AG09319 (cell line): ENCODE measurements at places on chromosomes 3 and 15.

DNA sequence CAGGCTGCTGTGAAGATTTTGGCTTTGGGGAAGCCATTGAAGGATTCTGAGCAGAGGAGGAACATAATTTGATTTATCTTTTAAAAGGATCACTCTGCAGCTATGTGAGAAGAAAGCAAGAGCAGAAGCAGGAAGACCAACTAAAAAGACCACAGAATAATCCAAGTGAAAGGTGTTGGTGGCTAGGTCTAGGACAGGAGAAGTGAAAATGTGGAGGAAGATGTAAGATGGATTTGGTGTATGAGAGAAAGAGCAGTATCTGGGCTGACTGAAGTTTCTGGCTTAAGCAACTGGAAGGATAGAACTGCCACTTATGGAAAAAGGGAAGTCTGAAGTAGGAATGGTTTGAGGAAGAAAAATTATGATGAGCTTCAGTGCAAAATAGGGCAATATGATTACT lies 62.0 kb downstream of the SFMBT1 start:
- DNase-seq = no peak

GRCh38 chr15:83300826-83301225 lies 16.4 kb upstream of the BNC1 start:
- DNase-seq = no peak

- no peak for DNase-seq
These were observed 13.7 kb downstream of the CTDSPL2 start for GRCh38 chr15:44441095-44441501.

- no peak for DNase-seq
These were observed 105.7 kb downstream of the ZNF385D start for GRCh38 chr3:21645121-21645897.

DNA sequence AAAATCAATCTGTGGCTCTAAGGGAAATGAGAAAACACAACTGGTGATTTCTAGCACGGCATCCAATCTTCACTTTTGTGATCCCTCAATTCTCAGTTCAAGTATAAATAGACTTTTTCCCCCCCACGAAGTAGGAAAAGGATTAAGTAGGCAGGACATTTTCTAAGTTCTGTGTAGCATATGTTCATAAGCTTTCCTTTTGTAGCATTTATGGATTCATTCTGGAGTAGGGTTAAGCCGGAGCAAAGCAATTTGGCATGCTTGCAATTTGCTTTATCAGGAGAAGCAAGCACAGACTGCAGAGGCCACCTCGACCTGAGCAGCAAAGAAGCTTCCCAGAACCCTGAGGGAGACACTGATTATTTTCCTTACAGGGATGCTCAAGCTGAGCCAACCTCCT lies 66.3 kb downstream of the FHIT start:
- DNase-seq = no peak

GRCh38 chr3:40770061-40770460 lies 245.3 kb downstream of the ZNF621 start:
- DNase-seq = no peak

DNA sequence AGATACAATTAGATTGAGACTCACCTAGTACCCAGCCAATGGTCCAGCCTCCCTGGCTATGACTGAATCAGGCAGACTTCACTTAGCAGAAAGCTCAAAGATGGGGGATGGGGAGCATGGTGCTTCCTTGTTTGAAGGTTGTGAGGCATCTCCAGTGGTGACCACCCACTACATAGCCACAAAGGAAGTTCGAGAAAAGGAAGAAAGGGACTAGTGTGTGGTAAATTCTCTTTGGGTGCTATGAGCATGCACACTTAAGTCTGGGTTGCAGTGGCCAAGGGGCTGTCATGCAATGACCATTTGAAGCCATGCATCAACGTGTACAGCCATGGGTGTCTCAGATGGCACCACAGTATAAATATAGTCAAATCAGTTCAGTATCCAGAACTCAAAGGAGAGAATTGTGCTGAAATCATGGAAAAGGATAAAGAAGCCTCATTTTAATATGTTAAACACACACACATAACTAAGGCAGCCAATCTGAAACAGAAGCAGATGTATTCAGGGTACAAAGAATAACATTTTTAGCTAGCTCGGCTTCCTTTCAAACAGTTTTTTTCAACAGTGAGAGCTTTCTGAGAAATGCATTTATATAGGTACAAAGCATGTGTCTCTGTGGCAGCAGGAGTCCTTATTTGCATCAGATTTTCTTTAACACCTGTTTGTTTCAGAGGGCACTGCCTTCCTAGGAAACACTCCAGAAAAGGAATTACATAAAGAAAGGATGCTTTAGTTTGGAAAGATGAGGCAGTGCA lies 275.5 kb downstream of the GAP43 start:
- no peak for DNase-seq

- peak; percentile 91 for DNase-seq
These were observed 5.9 kb downstream of the FLNB start for GRCh38 chr3:58013973-58014649.

- DNase-seq = no peak
These were observed 49.6 kb upstream of the BNIP2 start for GRCh38 chr15:59738676-59739075.

- no peak for DNase-seq
These were observed 49.9 kb downstream of the CACNA1D start for GRCh38 chr3:53544357-53544756.

DNA sequence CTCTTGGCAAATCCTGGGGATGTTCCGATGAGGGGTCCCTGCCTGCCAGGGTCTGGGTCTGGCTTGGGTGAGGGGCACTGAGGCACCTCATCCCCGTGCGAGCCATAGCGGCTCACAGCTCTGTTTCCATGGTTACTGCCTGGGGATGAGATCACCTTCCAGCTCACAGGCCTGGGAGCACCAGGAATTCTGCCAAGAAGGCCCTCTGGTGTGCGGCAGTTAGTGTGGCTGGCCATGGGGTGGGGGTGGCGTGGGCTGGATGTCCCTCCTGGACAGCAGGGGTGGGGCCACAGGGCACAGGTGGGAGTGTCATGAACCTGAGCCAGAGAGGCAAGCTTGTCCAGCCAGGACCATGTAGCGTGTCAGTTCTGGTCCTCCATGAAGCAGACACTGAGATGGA lies 22.1 kb upstream of the PRR23E start:
- peak; percentile 12 for DNase-seq
